ENCODE measurements at places on chromosomes 2 and 18.

DNA sequence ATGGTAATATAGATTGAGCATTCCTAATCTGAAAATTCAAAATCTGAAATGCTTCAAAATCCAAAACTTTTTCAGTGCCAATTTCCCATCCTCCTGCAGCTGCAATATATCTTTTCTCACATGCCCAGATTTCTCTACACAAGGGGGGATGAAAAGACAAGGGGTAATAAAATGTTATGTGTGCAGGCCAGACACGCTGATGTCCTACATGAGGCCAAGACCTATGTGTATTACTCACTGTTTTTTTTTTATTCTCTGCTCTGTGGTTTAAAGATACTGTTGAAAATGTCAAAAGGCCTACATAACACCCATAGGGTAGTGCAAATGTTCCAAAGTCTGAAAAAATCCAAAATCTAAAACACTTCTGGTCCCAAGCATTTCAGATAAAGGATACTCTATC, 41.2 kb upstream of the CWC22 start:
- no peak for DNase-seq

GRCh38 chr2:200449149-200449548, 60.7 kb downstream of the KCTD18 start:
- DNase-seq: no peak

GRCh38 chr18:42330296-42330695, 375.3 kb downstream of the PIK3C3 start:
- DNase-seq: no peak

DNA sequence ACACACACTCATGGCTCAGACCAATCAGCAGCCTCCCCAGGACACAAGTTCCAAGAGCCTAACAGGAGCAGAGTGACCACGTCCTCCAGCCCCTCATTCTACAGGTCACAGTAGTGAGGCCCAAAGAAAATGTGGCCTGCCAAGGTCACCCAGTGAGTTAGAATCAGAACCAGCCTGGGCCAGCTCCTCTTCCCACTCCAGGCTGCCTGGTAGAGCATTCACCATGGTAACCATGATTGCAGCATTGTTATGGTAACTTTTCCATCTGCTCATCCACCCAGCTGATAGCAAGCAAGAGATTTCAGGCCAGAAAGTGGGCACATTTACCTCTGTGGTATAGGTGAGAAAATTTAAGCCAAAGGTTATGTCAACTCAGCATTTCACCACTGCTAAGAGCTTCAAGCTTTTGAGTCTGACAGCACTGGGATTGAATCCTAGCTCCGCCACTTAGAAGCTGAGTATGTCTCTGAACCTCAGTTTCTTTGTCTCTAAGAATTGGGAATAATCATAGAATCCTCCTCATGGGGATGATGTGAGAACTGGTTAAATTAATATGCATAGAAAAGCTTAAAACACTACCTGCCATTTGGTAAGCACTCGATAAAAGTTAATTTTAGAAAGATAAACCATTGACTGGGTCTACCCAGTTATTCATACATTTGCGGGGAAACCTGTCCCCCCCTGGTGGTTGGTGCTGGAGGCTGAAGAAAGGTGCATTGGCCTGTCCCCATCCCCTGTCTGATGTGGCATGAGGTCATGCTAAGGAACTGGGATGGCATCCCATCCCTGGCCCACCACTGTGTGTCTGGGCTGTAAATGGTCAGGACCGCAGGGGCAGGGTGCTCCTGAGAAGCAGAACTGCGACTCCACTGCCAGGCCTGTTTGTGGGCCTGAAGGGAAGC, 181.5 kb downstream of the KLHL29 start:
- no peak for DNase-seq

DNA sequence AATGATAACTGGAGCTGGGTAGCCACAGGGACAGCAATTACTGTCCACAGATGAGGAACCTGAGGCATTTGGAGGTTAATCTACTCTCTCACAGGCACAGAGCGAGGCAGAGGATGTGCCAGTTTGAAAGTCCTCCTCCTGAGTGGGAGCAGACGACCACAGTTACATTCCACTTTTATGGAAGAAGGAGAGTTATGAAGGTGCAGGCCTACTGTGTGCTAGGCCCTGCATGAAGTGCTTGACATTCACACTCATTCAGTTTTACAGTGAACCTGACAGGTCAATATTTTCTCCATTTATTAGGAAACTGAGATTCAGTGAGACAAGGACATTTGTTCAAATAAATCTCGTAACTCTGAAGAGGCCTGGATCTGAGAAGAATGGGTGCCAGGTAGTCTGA, 142.0 kb downstream of the TDRD15 start:
- no peak for DNase-seq

DNA sequence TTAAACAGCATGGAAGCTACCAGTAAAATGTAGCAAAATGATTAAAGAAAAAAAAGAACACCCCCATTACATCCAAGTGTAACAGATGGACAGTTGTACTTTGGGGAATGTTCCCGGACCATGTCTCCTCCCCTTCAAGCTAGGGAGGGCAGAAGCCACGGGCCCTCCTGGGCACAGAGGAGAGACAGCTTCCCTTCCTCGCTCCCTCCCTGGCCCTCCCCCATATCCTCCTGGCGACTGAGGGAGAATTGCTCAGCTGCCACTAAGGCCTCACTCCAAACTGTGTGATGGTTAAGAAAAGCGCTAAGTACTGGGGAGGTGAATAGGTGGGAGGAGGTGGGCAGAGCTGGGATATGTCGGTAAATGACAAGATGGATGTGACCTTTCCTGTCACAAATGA, 358.0 kb downstream of the HRH4 start:
- no peak for DNase-seq

DNA sequence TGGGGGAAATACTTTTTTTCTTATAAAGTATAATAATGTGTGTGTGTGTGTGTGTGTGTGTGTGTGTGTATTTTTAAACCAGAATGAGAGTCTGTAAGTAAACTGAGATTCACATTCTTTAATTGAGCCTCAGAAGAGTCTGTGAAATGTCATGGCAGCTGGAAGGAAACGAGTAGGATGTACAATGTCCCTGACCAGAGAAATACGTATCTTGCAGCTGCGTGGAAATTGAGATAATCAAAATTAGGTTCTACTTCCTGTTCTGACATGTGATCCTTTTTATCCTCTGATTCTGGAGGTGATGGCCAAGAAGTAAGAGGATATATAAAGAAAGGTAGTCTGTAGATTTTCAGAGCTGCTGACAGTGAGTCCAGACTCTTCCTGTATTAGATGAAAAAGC, 50.0 kb downstream of the SH3RF3 start:
- DNase-seq: no peak

DNA sequence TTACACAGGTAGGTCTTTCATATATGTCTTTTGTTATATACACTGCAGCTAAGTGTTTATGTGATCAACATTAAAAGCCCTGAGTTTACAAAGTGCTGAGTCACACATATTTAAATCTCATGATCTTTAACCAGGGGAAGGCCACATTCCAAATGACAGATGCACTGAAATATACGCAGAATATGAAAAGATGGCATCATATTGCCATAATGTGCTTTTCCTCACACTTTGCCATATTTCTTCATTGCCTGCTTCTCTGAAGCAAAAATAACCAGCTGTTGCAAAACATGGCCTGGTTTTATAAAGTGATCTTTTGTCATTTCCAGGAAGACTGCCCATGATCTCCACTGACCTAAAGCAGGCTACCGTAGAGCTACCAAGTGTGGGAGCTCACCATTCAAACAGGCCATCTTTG, 93.5 kb upstream of the MAPRE2 start:
- DNase-seq: no peak

- peak; percentile 3 for DNase-seq
Observed at GRCh38 chr2:219402665-219403515, 15.2 kb upstream of the DNPEP start.

DNA sequence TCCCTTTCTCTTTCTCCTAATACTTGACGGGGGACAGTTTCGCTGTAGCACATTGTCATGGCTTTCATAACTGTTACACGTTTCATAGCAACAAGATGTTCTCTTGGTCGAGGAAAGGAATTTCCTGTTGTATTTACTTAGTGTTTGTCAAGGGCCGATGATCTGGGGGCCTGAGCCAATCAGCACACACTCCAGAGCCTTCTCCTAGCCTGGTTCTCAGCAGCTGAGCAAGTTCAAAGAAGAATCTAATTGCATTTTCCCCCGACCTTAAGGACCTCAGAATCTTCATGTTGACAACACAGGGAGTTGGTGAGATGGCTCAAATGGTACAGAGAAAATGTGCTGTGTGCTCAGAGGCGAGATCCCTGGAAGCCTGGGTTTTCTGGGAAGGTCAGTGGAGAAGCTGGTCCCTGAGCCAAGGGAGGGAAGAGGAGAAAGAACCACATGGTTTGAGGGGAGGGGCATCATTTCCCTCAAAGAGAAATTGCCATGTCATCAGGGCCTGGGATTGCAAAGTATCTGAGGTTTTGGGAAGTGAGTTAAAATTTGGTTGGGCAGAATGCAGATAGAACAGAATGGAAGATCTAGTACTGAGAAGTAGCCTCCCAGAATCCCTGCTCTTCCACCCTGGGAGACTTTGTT, 76.9 kb upstream of the AGAP1 start:
- no peak for DNase-seq

- no peak for DNase-seq
Observed at GRCh38 chr18:24317370-24317769, 80.3 kb downstream of the OSBPL1A start.

Data from NCI-H2081 treated with DMSO at 0.1 percent for 48 hours (cell line).